Activated B cell treated with CpG ODN at 0.5 μM for 24 hours (primary cell): ENCODE measurements at places on chromosomes 1 and 21.

GRCh38 chr1:230123280-230124185 is 56.5 kb downstream of the GALNT2 start:
- no peak for DNase-seq

- no peak for DNase-seq
These were observed 32.8 kb upstream of the ABCD3 start for GRCh38 chr1:94385308-94385929.

DNA sequence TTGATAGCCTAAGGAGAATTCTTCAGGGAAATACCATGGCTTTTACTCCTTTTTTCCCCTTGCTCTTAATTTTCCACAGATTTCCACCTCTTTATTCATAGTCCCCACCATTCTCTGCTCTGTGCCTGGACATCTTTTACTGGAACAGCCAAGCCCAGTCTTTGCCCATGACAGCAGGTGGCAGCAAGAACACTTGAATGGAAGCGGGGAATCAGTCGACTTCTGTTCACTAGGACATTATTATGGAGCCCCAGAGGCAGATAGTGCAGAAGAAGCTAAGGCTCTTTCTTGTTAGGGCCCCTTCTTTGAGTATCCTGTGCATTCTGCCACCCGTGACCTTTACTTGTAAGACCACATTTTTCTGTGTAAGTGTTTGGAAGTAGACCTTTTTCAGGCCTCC is 6.3 kb downstream of the OR14I1 start:
- no peak for DNase-seq

- peak; percentile 36 for DNase-seq
These were observed 28.2 kb upstream of the FCRL4 start for GRCh38 chr1:157626099-157626498.

DNA sequence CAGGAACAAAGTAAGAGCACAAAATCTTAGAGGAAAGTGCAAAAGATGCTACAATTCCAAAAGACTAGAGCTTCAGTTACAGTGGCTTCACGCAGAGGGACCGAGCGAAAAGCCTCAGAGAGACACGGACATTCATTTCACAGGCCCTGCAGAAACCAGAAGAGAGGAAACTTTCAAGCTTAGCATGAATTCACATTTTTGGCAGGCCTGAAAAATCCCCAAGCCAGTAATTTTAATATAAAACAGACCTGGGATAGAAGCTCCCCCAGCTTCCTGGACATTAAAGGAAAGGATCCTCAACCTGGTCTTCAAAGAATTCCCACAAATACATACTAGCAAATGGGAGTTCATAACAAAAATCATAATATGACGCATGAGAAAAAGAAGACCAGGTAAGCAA is 66.2 kb downstream of the HSF2BP start:
- DNase-seq = no peak

GRCh38 chr21:16211339-16212303 is 481.8 kb downstream of the USP25 start:
- DNase-seq = no peak

GRCh38 chr1:1106510-1107221 is 9.2 kb downstream of the C1orf159 start:
- no peak for DNase-seq

- DNase-seq = peak; percentile 43
These were observed at the start of gene S100A2 for GRCh38 chr1:153565529-153566374. Gene S100A2 (minus strand): TSS chr1:153565844. CDS start chr1:153563877, 1,967 bp downstream.

DNA sequence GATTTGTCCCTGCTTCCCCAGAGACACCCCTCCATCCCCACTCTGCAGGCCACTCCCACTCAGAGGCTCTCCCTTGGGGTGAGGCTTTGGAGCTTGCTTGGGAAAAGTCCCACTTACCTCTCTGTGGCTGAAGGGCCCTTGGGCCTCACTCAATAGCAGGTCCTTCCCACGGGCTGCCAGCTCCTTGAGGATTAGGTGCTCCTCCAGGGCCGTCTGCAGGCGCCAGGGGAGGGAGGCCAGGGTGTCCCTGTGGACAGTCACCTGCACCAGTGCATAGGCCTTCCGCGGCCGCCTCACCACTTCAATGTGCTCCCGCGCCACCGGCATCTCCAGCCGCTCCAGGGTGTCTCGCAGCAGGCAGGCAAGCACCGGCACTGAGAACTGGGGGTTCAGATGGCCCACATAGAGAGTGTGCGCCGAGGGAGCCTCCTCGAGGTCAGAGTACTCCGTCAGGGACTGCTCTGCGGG is 1.4 kb downstream of the SLFNL1 start:
- no peak for DNase-seq

GRCh38 chr1:161781995-161782394 is 15.9 kb downstream of the ATF6 start:
- DNase-seq = no peak

DNA sequence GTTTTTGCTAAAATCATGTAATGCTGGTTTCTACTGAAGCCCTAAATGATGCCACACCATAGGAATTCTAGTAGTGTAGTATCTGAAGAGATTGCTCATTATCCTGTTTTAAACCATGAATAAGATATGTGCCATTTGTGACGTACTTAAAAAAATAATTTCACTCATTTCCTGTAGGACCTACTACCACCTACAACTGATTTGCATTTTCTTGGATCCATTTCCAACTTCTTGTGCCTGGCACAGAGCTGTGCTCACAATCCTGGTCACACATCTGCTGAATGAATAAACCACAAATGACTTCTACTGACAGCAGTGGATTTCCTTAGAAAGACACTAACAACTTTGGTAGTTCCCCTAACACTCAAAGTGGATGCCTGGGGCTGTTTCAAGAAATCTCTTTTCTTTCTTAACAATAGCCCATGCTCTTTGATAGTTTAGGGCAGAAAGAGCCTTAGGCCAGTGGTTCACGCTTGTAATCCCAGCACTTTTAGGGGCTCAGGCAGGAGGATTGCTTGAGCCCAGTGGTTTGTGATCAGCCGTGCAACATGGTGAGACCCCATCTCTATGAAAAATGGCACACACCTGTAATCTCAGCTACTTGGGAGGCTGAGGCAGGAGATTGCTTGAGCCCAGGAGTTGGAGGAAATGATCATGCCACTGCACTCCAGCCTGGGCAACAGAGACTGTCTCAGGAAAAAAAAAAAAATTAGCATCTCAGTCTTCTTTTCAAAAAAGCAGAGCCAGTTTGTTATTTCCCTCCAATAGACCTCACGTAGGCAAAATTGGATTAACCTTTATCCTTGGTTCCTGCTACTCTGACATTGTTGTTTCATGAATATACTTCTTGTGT is 13.0 kb upstream of the BATF3 start:
- DNase-seq = no peak

DNA sequence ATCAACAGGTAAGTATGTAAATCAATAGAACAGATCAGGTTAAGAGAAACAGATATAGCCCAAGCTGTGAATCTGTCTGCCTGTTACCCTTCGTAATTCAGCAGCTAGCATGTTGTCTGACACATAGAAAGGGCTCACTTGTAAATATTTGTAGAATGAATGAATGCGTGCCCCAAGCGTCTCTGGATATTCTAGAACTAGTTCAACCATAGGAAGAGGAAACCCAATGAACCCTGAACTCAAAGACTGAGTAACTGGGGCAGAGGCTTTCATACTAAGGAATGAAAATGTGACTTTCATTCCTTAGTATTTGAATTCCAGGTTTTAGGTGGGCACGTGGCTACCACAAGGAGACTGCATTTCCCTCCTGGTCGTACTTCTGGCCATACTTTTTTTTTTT is 60.1 kb upstream of the SMYD2 start:
- DNase-seq = no peak

DNA sequence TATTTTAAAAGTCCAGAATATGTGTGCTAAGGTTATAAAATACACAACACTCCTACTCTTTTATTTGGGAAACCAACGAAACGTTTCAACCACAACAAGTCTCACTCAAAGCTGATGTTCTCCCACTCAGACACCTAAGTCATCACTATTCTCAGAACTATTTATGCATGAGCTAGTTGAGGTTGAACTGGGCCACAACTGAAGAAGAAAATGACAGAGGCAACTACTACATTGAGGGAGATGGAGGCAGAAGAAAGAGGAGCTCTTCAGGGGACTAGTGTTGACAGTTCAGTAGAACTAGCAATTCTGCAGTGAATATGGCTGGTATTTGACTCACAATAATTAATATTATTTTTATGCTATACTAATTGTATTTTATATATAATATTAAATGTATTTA is 198.2 kb downstream of the SEC16B start:
- no peak for DNase-seq

DNA sequence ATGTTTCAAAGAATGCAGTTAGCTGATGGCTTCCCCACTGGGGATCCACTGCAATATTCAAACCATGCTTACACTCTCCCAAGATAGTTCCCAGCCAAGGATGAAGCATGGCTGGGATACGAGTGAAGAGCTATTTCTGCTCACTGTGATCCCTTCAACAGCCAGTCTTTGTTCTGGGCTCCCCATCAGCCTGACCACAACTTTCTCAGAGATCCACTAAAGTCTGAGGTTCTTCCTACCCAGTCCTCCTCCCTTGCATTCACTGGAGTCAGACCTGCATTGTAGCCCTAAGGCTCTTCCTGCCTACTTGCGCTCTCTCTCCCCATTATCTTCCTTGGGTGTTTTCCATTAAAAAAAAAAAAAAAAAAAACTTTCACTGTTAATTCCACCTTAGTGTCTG is 101.4 kb downstream of the TTLL7 start:
- no peak for DNase-seq

- DNase-seq = peak; percentile 77
These were observed at the start of gene SH3BGRL3 for GRCh38 chr1:26279456-26280332. Gene SH3BGRL3 (plus strand): TSS chr1:26280086. CDS start chr1:26280156, 70 bp downstream.

GRCh38 chr1:229452956-229453801 is 19.3 kb upstream of the ACTA1 start:
- no peak for DNase-seq

- no peak for DNase-seq
These were observed 4.0 kb downstream of the ABCG1 start for GRCh38 chr21:42222821-42223390.

DNA sequence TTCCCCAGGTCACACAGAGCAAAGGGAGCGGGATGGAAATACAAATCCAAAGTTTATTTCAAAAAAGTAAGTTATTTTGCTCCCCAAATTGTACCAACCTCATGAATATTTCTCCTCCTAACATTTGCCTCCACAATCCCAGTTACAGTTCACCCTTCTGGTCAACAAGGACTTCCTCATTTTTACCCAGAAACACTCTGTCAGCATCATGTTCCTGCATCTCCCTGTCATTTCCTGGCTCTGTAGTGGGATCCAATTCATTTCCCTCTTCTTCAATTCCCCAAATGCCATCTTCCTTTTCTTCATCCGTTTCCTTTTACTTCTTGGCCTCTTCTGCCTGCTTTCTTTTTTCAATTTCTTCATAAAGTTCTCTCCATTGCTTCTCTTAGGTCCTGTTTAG is 32.0 kb upstream of the EPS15 start:
- no peak for DNase-seq

GRCh38 chr1:232568331-232568852 is 61.5 kb downstream of the SIPA1L2 start:
- no peak for DNase-seq

DNA sequence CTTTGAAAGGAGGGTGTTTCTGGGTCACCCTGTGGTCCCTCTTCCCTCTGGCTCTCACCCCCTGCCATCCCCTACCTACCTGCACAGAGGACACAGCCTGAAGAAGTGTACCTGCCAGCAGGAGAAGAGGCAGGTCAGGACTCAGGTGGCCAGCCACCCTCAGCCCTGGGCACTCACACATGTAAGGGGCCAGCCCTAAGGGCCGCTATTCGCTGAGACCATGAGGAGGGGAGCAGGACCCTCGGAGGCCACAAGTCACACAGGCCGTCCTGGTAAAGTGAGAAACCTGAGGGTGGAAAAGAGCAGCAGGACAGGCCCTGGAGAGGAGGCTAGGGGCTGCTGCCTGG is 1.2 kb downstream of the ZNF692 start:
- no peak for DNase-seq

DNA sequence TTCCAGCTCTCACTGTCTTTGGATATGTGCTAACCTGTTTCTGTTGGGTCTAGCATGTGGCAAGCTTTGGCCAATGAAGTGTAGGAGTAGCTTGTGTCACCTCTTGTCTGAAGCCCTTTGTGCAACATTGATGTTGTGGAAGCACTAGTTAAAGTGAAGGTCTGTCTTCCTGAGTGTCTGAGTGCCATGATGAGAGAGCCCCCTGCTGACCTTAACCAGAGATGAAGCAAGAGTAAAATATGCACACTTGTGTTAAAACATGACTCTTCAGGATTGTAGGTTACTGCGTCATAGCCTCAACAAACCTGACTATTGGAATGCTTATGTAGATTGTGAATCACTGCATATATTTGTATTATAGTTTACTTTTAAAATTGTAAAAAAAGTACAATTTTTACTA is 103.7 kb downstream of the NCAM2 start:
- DNase-seq = no peak

- DNase-seq = no peak
These were observed 5.2 kb upstream of the KIAA1614 start for GRCh38 chr1:180907313-180908055.

DNA sequence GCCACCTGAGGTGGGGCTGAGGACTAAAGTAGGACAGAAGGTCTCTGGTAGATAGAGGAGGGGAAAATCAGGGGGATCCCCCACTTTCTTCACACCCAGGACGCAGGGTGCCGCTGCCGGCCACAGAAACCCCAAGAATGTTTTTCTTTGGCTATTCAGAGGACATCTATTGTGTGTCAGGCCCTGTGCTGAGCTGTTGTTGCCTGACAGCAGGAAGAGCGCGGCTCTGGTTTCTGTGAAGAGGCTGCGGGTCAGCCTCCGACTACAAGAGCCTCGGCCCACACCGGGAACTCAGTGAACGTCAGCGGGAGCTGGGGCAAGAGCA is 407 bp upstream of the PIGV start:
- no peak for DNase-seq

GRCh38 chr1:203778146-203778545 is 13.2 kb downstream of the LAX1 start:
- no peak for DNase-seq

DNA sequence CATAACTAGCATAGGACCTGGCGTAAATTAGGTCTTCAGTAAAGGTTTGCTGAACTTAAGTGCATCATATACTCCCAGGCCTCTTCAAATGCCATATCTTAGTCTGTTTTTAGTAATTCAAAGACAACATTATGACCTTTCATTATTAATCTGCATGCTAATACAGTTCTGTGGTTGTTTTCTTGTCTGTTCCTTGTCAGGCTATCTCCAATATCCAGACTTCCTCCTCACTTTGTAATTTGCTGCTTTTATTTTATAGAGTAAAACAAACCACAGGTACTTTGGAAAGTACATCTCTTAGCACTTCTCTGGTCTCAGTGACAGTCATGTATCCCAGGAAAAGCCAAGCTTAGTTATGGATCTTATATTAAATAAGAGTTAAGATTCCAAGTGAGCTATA is 65.1 kb upstream of the BMP8A start:
- no peak for DNase-seq

DNA sequence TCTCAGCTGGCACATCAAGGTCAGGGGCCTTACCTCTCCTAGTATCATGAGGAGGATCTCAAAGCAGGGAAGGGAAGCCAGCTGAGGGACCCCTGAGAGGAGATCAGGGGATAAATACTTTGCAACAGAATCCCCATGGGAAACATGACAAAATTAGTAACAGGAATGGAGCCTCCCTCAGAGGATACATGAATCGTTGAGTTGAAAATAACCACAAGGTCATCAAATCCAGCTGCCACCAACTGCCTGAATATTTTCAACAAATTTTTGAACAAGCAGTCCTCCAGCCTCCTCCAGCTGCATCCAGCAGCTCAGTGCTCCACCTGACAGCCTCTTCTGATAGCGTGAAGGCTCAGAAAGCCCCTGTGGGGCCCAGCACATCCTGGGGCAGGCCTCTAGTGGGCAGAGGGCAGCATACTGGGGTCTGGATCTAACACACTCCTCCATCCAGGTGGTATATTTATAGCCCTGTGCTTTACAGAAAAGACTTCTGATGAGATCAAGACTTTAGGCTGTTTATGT is 404.3 kb downstream of the NTNG1 start:
- DNase-seq = no peak
